ENCODE measurements at places on chromosomes 1 and 21.

DNA sequence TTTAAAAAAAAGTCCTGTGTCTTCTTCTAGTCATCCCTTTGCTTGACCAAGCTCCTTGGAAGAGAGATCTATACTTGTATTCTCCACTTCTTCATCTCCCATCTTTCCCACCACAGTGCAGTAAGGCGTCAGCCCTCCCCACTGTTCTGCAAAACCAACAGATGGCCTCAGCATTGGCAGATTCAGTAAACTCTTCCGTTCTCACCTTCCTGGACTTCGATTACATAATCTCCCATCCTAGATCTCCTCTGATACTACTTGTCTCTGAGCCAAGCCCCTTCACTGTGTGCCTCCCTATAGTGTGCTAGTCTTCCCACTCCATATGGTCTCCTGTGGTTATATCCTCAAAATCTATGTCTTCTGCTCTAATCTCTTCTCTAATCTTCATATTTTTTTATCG is 1.6 kb upstream of the COLGALT2 start:
- no peak for DNase-seq

DNA sequence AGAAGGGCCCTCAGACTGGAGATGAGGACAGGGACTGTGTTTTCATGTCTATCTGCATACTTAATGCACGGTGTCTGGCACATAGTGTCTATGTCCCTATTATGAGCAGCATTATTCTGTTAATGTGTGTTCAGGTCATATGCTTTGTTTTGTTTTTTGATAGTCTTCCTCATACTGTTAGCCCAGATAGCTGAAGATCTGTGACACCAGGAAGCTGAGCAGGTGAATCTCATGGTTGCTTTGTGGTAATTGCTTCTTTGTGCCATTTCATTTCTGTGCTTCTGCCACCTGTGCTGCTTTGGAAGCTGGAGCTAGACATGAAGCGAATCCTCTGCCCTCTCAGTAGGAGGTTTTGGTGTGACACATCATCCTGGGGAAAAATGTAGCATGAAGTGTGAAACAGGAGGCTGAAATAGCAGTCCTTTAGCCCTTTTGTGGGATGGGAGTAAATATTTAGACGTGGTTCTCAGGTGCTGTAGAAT is 15.8 kb downstream of the SMAP2 start:
- no peak for DNase-seq

DNA sequence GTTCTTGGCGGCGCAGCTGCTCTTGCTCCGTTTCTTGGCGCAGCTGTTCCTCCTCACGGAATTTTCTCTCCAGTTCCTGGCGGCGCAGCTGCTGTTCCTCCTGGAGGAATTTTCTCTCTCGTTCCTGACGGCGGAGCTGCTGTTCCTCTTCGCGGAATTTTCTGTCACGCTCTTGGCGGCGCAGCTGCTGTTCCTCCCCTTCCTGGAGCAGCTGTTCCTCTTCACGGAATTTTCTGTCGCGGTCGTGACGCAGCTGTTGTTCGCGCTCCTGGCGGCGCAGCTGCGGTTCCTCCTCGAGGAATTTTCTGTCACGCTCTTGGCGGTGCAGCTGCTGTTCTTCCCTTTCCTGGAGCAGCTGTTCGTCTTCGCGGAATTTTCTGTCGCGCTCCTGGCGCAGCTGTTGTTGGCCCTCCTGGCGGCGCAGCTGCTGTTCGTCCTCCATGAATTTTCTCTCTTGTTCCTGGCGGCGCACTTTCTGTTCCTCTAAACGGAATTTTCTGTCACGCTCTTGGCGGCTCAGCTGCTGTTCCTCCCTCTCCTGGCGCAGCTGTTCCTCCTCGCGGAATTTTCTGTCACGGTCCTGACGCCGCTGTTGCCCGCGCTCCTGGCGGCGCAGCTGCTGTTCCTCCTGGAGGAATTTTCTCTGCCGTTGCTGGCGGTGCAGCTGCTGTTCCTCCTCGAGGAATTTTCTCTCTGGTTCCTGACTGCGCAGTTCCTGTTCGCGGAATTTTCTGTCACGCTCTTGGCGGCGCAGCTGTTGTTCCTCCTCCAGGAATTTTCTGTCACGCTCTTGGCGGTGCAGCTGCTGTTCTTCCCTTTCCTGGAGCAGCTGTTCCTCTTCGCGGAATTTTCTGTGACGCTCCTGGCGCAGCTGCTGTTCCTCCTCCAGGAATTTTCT is 7.0 kb downstream of the TCHH start:
- no peak for DNase-seq

DNA sequence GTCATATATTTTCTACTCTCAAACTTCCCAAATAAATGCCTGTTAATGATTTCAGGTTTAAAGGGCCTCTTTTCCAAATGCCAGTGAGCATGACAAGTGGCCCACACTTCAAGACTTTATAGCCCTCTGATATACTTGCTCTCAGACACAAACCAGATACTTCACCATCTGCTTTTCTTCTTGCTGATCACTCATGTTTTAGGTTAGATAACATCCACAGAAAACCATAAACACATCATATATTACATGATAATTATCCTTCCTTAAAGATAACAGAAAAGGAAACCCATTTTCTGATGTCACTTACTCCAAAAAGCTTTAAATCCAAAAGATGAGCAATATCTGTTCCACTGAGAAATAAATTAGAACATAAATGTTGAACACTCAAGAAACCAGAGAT is 723.5 kb downstream of the LTN1 start:
- DNase-seq: no peak

DNA sequence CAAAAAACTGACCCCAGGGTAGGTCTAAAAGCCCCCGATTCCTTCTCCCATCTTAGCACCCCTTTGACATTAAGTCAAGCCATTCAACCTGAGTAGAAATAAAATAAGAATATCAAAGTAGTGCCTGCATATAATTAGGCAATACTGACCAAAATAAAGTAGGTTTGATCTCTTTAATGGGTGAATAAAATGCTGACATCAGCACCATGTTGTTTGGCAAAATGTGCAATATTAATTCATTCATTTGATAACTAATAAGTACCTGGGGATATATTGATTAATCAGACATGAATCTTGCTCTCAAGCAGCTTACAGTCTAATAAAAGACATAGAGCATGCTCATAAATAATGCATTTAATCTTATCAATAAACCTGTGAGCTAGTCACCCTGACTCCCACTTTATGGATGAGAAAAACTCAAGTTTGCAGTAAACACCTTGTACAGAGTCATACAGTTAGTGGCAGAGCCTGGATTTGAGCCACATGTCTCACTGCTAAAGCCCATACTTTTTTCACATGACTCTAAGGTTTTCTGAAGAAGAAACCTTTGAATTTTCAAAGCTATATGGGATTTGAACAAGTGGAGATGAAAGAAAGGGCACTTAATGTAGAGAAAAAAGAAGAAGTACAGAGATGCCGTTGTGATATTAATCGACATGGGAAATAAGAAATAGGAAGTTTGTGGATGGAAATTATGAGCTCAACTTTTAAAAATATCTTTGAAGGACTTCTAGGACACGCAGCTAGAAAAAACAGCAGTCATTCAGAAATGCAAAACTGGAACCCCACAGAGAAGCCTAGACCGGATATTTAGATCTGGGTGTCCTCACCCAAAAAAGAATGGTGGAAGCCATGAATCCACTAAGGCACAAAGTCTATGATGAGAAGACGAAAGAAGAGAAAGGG is 183.9 kb downstream of the TOMM20 start:
- no peak for DNase-seq

DNA sequence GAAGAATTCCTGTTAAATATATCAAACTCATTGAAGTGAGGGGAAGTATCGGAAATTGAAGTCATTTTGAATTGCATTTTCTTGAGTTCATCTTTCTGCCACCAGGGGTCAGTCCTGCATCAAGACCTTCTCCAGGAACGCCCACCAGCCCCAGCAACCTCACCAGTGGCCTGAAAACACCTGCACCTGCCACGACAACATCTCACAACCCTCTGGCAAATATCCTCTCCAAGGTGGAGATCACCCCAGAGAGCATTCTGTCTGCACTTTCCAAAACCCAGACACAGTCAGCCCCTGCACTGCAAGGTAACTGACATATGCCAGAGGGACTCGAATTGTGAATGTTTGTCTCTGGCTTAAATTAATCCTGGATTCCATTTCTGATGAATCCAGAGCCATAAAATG is 22.8 kb upstream of the TARS2 start:
- peak; percentile 73 for DNase-seq

GRCh38 chr1:81600363-81600762 is 200.4 kb upstream of the ADGRL2 start:
- no peak for DNase-seq

DNA sequence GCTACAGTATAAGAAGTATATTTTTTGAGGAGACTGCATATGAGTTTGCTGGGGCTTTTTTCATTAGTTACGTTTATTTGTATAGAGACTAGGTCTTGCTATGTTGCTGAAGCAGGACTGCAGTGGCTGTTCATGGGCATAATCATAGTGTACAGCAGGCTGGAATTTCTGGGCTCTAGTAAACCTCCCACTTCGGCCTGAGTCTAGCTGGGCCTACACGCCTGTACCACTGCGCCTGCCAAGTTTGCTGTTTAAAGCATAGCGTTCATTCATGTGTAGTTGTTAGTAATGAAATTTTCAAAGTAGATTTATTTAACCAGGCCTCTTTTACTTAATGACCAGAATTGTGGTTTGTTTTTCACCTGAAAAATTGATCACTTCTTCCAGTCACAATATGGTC is 33.8 kb downstream of the HS2ST1 start:
- no peak for DNase-seq

GRCh38 chr1:214420833-214421232 is 130.6 kb downstream of the PTPN14 start:
- DNase-seq: no peak

DNA sequence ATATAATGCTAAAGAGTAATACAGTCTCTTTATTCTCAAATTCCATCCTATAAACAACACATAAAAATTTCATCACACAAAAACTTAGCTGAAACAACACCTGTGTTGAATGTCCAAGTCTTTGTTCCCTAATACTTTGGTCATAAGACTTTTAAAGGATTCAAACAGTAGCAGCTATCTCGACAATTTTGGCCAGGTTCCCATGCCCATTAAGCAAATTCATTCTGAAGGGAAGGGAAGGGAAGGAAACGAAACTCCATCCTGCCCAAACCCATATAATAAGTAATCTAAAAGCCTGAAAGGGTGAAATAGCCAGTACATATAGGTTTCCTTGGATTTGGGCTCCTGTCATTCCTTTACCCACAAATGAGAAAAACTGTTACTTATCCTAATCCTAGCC is 7.5 kb downstream of the IVNS1ABP start:
- DNase-seq: no peak

GRCh38 chr1:28983509-28984310 is 69.3 kb downstream of the EPB41 start:
- no peak for DNase-seq

GRCh38 chr1:169099561-169099960 is 6.9 kb upstream of the ATP1B1 start:
- DNase-seq: no peak

All from stimulated activated naive CD4-positive, alpha-beta T cell treated with Interleukin-2 at 50 U/mL for 16 hours (primary cell).